Left forelimb (tissue), 1 donor: ENCODE measurements at places on chromosomes 16 and 17.
A peak's percentile ranks its signal among the peaks of the same experiment; 100 is the strongest.

DNA sequence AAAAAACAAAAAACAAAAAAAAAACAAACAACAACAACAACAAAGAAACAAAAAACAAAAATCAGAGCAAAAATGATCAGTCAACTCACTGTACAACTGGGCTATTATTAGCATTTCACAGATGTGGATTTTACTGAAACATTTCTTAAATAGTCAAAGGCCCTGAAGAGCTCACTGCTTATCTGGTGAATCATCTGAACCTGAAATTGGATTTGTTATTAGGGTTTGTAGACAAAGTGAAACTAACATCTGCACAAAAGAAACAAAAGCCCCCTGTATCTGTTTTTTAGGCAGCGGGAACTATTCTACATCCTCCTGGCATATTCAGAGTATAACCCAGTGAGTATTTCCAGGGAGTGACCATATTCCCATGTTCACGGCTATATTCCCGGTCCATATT lies 32.6 kb upstream of the KSR1 start:
- no peak for DNase-seq

DNA sequence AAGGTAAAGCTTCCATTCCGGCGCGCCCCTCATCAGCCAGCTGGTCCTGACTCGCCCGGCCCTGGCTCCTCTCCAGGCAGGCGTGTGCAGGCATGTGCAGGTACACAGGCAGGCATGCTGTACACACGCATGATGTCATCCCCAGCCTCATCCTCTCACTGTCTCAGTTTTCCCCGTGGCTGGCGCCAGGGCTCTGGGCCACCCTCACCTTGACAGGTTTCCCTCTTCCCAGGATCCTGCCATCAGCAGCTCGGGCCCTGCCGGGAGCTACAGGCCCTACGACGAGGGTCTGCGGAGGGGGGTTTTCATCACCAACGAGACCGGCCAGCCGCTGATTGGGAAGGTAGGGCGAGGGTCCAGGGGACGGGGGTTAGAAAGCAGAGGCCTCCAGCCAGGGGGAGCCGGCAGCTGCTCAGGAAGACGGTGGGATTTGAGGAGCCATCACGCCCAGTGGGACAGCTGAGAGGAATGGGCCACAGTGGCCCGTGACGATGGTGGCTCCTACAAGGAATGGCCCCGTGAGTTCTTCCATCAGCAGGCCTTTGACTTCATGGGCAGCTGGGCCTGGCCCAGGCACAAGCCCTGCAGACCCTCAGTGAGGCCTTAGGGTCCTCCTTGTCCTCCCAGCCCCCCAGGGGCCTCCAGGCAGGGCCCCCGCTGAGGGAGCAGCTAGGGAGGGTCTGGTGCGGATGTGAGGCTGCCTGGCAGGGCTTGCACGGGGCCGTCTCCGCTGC lies 8.5 kb downstream of the GAA start:
- peak; percentile 61 for DNase-seq

GRCh38 chr17:32283745-32284201 lies 18.1 kb downstream of the RHBDL3 start:
- no peak for DNase-seq

- DNase-seq: no peak
Measured at GRCh38 chr16:2204416-2205103, 694 bp upstream of the MLST8 start.

GRCh38 chr17:78460176-78460675 lies 81.8 kb downstream of the PGS1 start:
- DNase-seq: no peak

DNA sequence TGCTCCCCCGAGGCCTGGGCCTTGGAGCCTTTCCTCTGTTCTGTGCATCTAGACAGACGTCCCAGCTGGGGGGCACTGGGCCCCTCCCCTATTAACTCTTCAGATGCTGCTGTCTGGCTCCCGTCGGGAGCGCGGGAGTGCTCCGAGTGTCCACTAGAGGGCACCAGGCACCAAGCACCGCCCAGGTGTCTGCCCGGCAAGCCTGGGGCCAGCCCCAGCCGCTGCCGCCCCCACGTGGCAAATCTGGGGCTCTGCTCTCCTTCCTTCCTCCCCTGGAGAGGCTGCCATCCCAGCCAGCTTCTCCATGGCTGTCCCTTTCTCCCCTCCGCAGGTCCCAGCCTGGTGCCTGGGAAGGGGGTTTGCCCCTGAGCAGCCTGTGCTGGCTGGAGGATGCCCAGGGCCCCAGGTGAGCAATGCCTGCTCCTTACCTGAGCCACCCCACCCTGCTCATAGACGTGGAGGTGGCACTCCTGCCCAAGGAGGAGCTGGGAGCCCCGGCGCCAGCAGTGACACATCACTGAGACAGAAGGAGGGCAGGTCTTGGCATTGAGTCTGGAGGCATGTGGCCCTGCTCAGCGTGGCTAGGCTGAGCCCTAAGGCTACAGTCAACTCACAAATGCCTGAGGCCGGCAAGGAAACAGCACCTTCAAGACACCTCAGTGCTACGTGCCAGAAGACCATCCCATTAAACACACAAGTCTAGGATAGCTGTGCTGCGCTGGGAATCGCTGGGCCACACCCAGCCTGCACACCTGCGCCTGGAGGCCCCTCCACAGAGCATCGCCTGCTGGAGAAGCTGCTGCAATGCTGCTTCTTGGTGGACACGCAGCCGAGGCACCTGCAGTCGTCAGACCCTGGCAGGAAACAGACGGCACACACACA lies 19.7 kb downstream of the TMEM235 start:
- peak; percentile 87 for DNase-seq

DNA sequence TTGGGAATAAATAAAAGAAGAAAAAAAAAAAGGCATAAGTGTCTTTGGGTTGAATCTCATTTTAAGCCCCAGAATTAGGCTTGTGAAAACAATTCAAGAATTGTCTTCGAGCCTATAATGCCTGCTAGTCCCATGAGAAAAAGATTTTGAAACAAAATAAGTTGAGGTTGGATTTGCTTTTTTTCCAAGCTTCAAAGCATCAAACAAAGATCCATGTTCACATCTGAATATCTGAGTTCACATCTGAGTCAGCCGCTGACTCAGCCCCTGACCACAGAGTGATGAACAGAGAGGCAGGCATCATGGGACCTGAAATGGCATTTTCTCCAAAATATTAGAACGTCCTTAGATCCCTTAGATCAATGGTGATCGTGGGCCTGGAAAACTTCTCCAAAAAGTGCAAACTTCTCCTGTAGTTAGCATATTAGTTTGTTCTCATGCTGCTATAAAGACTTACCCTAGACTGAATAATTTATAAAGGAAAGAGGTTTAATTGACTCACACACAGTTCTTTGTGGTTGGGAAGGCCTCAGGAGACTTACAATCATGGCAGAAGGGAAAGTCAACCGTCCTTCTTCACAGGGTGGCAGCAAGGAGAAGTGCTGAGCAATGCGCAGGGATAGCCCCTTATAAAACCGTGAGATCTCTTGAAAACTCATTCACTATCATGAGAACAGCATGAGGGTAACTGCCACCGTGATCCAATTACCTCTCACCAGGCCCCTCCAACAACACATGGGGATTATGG lies 294.6 kb upstream of the HSBP1 start:
- DNase-seq: no peak

DNA sequence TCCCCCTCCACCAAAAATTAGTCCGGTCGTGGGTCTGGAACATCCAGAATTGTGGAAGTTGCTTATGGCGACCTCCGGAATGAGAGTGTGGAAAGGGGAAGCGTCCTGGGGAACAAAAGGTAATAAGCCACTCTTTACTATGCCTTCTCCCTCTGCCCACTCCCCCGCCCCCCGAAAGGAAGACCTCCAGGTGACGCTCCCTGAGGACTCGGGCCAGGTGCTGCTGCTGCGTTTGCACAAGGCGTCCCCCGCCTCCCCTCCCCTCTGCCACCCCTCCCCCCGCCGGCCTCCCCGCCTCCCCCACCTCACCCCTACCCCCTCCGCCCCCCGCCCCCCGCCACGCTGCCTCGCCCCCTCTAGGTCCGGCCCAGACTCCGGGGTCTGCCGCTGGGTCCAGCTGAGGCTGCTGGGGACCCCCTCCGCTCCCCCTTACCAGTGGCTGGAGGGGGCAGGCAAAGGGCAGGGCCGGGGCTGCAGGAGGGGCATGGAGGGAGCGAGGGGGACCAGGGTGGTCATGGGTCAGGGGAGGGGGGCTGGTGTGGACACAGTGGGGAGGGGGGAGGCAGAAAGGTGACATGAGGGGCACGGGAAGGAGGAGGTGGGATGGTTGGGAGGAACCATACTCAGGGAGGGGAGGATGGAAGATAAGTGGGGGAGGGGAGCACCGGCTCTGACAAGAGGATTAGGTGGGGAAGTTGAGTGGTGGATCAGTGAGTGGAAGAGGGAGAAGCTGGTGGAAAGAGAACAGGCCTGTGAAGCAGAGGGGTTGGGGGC lies 23.6 kb downstream of the ALOX12B start:
- no peak for DNase-seq

- DNase-seq: no peak
Measured at GRCh38 chr17:11707586-11707985, 109.3 kb downstream of the DNAH9 start.

GRCh38 chr17:17229416-17230384 lies 7.3 kb downstream of the FLCN start:
- no peak for DNase-seq

GRCh38 chr16:50688083-50688482 lies 5.3 kb upstream of the NOD2 start:
- no peak for DNase-seq

GRCh38 chr17:37744633-37744927 lies 279 bp downstream of the HNF1B start:
- no peak for DNase-seq

GRCh38 chr17:57861000-57861789 lies 11.4 kb upstream of the MRPS23 start:
- no peak for DNase-seq

DNA sequence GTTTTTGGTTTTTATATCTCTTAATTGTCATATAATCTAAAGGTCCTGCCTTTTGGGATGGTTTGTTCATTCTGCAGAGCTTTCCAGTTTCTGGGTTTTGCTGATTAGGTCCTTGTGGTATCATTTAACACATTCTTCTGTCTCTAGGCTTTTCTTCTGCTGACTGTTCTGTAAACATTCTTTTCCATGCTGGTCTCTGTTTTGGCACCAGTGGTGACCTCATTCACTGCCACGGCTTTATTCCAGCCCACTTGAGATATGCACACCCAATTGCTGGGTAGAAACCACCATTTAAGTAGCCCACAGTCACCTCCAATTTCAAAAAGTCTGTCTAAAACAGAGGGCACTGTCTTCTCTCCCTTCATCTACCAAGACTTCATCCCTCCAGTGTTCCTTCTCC lies 31.1 kb upstream of the COX10 start:
- DNase-seq: no peak

DNA sequence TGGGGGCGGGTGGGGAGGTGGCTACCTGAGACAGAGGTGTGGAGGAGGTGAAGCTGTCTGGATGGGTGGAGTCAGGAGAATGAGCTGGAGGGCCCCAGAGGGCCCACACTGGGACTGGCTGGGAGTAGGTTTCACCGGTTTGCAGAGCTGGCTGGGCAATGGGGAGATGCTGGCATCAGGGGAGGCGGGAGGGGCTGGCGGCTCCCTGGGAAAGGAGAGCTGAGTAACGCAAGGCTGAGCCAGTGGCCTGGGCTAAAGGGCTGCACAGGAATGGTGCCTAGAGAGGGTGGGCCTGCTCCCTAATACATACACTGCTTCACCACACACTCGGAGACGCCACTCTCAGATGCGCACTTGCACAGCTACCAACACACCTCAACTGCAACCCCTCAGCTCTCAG lies 12.4 kb downstream of the P3H4 start:
- DNase-seq: no peak

- DNase-seq: no peak
Measured at GRCh38 chr16:75282466-75283281, 31.2 kb upstream of the BCAR1 start.

GRCh38 chr17:33948309-33948708 lies 306.8 kb upstream of the CCL2 start:
- no peak for DNase-seq
